Activated CD8-positive, alpha-beta memory T cell treated with anti-CD3 and anti-CD28 coated beads for 24 hours (primary cell): ENCODE measurements at places on chromosomes 7 and 10.
A peak's percentile ranks its signal among the peaks of the same experiment; 100 is the strongest.

DNA sequence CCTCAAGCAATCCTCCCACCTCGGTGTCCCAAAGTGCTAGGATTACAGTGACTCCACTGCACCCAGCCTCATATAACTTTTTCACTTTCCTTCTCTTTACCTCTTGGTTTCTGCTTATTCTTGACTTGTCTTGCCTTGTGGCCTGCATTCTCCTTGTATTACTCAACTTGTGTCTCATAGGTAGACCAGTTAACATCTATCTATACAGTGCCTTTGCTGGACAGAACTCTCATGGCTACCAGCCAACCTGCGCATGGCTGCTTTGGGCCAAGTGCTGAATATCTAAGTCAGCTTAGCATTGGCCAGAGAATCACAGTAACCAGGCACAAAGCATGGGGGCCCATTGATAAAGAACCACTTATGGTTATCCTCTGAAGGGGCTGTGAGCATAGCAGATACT is 42.6 kb upstream of the ZNRF2 start:
- DNase-seq: no peak

DNA sequence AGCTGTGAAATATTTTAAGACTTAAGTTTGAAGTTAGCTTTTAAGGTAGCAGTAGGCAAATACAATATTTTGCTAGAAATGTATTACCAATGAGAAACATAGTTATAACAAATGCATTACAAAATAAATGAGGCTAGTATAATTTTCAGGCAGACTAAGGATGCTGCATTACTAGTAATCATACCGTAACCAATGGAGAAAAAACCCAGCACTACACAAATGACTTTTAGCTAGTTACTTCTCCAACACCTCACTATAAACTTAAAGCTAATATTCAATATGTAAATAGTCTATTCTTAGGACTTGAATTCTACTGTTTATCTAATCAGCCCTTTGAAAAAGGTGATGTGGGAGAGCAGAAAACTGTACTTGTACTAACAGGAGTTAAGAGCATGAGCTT is 285.3 kb upstream of the KLF14 start:
- no peak for DNase-seq

DNA sequence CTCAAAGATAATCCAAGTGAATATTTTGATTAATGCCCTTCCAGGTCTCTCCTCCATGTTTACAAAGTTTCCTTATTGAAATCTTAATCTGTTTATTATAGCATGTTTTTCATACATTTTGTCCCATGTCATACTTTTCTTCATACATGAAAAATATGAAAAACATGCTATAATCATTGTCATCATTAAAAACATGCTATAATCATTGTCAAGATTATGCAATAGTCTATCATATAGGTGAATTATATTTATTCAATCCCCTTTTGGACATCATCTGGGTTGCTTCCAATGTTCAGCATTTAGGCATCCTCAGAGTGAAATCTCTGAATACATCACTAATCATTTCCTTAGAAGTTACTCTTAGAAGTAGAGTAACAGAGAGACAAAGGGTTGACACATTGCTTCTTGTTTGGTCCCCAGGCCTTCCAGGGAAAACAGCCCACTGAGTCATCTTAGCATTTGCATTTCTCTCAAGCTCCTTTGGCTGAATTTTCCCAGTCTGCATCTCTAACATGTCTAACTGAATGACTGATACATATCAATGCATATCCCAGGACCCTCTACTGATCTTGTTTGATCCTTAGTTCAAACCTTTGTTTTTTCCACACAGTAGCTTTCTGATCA is 87.0 kb downstream of the SGMS1 start:
- DNase-seq: no peak

GRCh38 chr10:132270721-132271457 is 36.9 kb downstream of the STK32C start:
- no peak for DNase-seq

DNA sequence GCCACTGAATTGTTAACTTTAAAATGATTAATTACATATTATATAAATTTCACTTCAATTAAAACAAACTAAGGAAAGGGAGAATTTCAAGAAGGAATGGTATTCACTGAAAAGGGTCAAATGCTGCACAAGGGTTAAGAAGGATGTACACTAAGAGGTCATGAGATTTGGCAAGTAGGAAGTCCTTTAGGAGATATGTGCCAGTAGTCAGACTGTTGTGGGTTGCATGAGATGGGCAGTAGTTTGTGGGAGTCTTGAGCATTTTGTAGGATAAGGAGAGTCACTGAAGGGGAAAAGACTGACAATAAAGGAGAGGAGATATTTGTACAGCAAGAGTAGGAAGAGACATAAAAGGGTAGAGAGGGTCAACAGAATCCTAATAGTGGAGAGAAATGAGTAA is 12.4 kb upstream of the PTPN12 start:
- DNase-seq: no peak

GRCh38 chr7:22200238-22200637 is 156.7 kb downstream of the RAPGEF5 start:
- DNase-seq: no peak

DNA sequence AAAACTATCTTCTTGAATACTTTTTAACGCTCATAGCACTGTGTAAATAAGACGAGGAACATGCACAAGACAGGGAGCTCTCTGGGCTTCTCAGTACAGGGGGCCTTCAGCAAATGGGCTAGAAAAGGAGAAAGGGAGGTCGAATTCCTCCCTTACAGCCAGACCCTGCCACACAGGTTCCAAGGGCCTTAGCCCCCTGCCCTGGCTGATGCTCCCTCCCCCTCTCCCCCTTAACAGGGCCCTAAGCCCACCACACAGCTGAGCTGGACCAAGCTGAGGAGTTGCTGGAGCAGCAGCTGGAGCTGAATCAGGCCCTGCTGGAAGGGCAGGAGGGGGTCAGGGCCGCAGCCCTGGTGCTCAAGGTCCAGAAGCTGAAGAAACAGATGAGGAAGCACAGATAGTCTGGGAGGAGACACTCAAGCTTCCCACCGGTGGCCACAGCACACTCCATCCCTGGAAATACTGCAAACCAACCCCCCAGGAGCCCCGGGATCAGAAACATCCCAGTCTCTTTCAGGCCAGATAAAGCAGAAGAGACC is 153.9 kb downstream of the SNX13 start:
- DNase-seq: no peak

DNA sequence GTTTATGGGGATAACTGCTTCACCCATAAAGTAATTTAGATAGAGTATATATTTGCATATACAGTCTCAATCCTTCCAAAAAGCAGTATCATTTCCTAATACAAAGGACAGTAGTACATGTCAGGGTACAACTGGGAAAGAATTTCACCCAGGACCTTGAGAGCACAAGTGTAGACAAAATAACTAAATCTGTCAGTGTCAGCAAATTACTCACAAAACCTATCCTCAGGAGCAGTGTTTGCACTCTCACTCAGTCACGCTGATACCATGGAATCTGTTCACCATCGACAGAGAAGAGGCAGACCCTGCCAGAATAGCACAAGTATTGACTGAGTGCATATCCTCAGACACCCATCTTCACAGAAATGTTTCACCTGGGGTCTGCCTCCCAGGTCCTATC is 554.7 kb upstream of the PHF14 start:
- no peak for DNase-seq

DNA sequence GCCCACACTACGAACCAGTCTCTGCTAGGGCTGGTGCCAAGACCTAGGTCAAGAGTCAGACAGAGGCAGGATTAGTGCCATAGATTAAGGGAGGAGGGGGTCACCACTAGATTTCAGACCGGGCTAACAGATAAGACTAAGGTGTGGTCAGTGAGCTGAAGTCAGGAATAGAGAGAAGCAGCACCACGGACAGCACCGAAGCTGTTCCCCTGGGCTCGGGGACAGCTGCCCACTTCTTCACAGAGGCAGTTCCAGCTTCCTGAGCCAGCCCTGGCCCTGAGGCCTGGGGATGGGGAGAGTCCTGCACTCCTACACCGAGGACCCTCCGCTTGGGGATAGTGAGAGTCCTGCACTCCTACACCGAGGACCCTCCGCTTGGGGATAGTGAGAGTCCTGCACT is 11.2 kb upstream of the JAKMIP3 start:
- no peak for DNase-seq

DNA sequence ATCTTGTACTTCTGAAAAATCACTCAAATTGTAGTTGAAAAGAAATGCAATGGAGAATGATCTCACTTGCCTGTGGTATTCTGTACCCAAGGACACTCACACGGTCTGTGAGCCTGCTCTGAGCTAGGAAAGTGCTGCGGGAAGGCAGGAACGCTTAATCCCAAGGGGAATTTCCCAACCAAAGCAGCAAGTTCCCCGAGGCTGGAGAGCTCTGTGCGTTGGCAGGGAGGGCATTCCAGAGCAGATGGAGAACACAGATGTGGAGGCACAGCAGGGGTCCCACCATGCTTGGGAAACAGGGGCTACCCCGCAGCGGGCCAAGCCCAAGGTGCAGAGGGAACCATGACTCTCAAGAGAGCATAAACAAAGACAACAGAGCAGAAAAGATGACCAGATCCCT is 13.6 kb downstream of the SVIL start:
- DNase-seq: no peak

DNA sequence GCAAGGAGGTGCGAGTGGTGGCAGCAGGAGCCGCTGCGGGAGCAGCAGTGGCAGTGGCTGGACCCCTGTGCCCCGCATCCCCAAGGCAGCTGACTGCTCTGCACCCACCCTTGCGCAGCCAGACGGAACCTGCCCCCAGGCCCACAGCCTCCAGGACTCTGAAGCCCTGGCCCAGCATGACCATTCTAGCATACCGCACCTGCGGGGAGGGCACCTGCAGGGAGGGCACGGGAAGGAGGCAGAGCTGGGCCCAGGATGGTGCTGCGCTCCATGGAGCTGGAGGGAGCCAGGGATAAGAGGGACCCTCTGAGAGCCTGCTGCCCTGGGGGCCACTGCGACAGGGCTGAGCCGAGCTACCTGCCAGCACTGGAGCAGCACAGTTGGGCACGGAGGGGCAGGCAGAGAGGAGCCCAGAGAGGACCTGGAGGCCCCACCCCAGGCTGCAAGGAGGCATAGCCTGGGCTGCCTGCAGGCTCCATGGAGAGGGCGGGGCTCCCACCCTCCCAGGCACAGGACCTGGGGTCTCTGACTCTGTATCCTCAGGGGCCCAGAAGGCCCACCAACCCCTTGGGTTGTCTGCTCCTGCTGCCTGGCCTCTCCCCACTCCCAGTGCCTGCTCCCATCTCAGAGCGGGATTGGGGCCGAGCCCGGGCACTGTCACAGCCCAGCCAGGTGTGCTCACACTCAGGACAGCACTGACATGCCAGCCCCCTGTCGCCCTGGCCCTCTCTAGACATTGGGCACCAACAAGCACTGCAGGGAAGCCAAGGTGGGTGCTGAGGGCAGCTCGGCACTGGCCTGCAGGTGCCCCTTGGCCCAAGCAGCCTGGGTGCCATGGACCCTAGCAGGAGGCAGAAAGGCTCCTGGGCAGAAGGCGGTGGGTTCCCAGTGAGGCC is 87.6 kb downstream of the HTR7 start:
- no peak for DNase-seq

DNA sequence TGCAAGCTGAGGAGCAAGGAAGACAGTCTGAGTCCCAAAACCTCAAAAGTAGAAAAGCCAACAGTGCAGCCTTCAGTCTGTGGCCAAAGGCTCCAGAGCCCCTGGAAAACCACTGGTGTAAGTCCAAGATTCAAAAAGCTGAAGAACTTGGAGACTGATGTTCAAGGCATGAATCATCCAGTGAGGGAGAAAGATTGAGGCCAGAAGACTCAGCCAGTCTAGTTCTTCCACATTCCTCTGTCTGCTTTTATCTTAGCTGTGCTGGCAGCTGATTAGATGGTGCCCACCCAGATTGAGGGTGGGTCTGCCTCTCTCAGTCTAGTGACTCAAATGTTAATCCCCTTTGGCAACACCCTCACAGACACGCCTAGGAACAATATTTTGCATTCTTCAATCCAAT is 20.1 kb upstream of the MDFIC start:
- DNase-seq: no peak

GRCh38 chr7:84138411-84138810 is 56.2 kb downstream of the SEMA3A start:
- no peak for DNase-seq

GRCh38 chr7:116240024-116240668 is 29.8 kb downstream of the TES start:
- no peak for DNase-seq

GRCh38 chr7:41706228-41706930 is 3.5 kb upstream of the INHBA start:
- DNase-seq: no peak

GRCh38 chr7:131859147-131859821 is 302.9 kb upstream of the PODXL start:
- DNase-seq: peak; percentile 64

DNA sequence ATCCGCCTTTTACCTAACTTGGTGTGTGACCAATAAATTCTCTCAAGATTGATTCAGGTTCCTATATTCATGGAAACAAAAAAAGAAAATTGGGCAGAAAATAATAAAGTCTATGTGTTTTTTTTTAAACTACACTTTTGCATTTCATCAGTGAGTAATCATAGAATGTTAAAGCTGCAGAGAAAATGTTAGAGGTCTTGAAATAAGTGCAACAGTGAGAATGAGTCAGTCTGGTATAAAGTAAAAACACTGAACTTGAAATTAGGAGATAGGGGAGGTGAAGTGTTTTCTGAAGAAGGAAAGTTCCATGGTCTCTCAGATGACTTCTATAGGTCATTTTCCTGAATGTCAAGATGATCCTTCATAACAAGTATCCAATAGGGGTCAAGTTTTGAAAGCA is 202.6 kb upstream of the NRP1 start:
- no peak for DNase-seq

GRCh38 chr10:43939389-43939938 is 290.8 kb upstream of the ZNF32 start:
- DNase-seq: peak; percentile 24

- no peak for DNase-seq
Observed at GRCh38 chr7:55405856-55406541, 40.9 kb downstream of the LANCL2 start.

- DNase-seq: peak; percentile 95
Observed at GRCh38 chr10:131885391-131886165, 15.2 kb upstream of the PPP2R2D start.
